ENCODE measurements at places on chromosomes 16 and 17.
A peak's percentile ranks its signal among the peaks of the same experiment; 100 is the strongest.

DNA sequence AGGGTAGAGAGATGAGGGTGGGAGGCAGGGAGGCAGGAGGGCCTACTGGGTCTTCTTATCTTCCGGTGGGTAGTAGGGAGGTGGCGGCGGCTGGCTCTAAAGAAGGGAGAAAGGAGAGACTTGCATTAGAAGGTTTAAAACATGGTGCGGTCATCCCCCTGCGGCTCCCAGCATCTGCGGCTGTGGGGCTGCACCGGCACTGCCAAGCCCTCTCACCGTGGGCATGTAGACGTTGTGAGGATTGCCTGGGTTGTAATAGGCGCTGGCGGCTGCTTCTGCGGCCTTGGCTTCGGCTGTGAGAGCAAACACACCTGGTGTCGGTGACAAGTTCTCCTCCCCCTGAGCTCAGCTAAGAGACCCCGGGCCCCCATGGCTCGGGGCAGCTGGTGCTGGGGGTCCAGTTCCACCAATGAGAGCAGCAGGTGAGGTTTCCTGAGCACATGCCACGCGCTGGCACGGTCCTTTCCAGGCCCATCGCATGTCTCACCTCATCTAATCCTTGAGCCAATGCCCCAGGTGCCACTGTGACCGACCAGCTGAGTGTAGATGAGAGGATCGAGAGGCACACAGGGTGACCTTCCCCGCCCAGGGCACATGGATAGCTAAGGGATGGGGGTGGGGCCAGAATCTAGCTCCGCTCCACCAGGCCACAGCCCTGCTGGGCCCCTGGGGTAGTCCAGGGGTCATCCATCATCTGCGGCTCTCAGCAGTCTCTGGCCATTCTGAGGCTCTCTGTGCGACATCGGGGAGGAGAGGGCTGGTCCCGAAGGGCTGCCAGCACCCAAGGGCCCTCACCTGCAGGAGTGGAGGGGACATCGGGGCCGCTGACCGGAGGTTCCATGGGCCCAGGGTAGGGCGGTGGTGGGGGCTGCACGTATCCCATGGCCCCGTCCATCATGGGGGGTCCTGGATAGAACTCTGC, 2.7 kb upstream of the UNC13D start:
- no peak for DNase-seq

GRCh38 chr16:51321251-51321650, 170.2 kb upstream of the SALL1 start:
- no peak for DNase-seq

DNA sequence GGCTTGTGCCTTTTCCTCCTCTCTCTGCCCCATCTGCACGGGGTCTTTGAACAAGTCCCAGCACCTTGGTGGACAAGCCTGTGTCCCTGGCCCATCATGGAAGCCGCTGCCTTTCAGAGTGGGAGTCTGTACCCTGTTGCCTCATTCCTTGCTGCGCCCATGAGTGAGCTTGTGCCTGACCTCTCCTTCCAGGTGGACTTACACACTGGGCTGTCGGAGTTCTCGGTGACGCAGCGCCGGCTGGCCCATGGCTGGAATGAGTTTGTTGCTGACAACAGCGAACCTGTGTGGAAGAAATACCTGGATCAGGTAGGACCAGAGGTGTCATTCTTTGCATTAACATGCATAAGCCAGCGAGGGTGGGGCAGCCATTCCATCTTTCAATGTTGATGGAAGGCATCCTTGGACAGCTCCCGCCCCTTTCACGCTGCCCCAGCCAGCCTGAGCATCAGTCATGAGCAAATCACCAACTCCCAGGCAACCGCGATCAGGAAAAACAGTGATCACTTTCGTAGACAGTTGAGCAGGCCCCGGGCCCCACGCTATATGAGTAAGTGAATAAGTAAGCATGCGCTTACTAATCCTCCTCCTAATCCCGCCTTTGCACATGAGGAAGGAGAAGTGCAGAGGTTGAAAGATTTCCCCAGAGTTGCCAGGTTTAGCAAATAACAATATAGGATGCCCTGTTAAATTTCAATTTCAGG, 36.8 kb downstream of the ATP2C2 start:
- no peak for DNase-seq

DNA sequence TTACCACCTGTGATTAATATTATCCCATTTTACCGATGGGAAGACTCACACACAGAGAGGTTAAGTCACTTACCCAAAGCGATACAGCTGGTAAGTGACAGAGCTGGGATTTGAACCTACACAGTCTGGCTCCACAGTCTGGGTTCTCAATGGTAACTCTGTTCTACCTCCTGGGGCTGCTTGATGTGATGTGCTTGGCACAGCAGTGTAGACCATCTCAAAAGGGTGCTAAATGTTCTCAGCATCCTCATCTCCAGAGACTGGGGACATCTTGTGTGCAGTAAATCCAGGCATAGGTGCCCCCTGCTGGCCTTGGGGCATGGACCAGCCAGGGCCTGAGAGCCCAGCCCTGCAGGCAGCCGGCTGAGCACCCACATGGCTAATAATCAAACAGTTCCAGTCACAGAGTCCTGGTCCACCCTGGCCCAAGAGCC, 15.4 kb upstream of the KATNB1 start:
- DNase-seq, result peak; percentile 34

DNA sequence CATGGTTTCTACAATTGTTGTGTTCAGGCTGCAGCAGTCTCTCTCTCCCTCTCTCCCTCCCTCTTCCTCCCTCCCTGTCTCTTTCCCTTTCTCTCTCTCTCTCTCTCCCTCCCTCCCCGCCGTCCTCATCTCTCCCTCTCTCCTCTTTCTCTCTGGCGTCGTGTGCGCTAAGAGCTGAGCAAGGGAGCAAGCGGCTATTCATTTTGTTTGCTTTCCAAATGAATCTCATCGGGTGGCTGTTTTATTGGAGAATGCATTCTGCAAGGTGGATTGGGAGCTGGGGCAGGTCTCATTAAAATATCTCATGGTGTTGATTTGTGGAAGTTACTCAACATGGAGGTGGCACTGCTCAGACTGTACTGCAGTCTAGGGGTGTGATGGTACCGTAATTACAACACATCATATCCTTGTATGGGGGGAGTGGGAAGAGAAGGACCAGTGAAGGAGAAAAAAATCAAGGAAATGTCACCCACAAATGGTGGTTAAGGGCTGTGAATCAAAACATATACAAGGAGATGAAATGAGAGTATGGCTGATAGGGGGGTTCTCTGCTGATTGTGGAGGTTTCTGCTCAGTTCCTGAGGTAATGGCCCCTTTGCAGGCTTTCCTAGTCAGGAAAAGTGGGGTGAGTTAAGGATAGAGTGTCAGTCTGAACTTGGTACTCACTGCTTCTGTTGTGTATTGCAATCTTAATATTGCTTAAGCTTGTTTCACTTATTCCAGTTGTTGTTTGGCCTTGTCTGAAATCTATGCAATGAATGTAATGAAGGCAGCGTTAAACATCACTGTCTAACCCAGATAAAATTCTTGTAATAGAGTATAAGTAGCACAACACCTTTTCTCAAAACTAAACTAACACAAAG, 2.7 kb downstream of the MSL1 start:
- DNase-seq, result no peak

GRCh38 chr17:72726936-72727335, 365.6 kb downstream of the SLC39A11 start:
- peak; percentile 21 for DNase-seq

GRCh38 chr16:2039274-2040031, 8.2 kb downstream of the NTHL1 start:
- peak; percentile 84 for DNase-seq

- no peak for DNase-seq
Observed at GRCh38 chr16:60682219-60682618, 1354.0 kb downstream of the CDH8 start.

- no peak for DNase-seq
Observed at GRCh38 chr16:24093049-24093448, 163.1 kb upstream of the CACNG3 start.
